ENCODE measurements at places on chromosomes 13 and 19. TPM values are rescaled to one million over a fixed set of nuclear protein-coding genes. Genes with fewer than 3 reads are reported as not detected.
A peak's percentile ranks its signal among the peaks of the same experiment; 100 is the strongest.

GRCh38 chr13:51303882-51304281, 35.6 kb upstream of the SERPINE3 start:
- DNase-seq = no peak
- peaks cover 4% of the 10 kb centered on the region for H3K27me3 ChIP-seq
- no peaks in the 10 kb centered on the region for H3K4me1 ChIP-seq

DNA sequence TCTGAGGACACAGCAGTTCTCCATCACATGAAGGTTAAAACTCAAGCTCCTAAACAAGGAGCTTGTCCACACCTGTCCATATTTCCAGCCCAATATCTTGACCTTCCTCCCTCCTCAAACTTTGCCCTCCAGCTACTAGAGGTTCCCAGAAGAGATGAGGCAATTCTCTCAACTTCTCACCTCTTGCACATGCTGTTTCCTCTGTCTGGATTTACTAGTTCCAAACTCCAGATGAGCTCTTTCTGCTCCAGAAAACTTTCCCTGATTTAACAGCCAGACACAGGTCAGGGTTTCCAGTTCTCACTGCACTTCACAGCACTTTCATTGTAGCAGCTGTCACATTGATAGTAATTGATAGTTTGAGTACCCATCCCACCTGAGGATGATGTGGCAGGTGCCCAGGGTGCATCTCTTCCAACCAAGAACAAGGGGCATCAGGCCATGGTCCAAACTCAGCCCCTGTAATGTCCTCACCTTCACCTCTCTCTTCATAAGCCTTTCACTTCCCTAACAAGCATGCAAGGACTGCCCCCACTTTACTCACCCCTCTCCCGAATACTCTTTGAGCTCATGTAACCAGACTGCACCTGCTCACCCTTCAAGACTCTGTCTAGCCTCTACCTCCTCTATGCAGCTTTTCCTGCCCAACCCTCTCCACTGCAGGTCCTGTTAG, 3.0 kb upstream of the WDFY2 start:
- H3K27me3 ChIP-seq = peaks cover 12% of the 10 kb centered on the region
- DNase-seq = no peak
- H3K4me1 ChIP-seq = peaks cover 15% of the 10 kb centered on the region
- H3K27ac ChIP-seq = no peak overlapping the region
- H3K36me3 ChIP-seq = no peaks in the 10 kb centered on the region

GRCh38 chr13:34849406-34849805, 92.7 kb upstream of the NBEA start:
- H3K4me1 ChIP-seq = peaks cover 5% of the 10 kb centered on the region
- no peaks in the 10 kb centered on the region for H3K27me3 ChIP-seq
- no peak overlapping the region for H3K4me3 ChIP-seq
- no peaks in the 10 kb centered on the region for H3K36me3 ChIP-seq
- H3K27ac ChIP-seq = no peak overlapping the region

- H3K4me1 ChIP-seq = peaks cover 33% of the 10 kb centered on the region
- no peak for DNase-seq
- peak overlapping the region; percentile 92 for H3K4me3 ChIP-seq
- no peak overlapping the region for H3K27ac ChIP-seq
- peaks cover 5% of the 10 kb centered on the region for H3K36me3 ChIP-seq
- H3K27me3 ChIP-seq = peaks cover 1% of the 10 kb centered on the region
These were observed 2.0 kb downstream of the FBL start for GRCh38 chr19:39843919-39844793.

DNA sequence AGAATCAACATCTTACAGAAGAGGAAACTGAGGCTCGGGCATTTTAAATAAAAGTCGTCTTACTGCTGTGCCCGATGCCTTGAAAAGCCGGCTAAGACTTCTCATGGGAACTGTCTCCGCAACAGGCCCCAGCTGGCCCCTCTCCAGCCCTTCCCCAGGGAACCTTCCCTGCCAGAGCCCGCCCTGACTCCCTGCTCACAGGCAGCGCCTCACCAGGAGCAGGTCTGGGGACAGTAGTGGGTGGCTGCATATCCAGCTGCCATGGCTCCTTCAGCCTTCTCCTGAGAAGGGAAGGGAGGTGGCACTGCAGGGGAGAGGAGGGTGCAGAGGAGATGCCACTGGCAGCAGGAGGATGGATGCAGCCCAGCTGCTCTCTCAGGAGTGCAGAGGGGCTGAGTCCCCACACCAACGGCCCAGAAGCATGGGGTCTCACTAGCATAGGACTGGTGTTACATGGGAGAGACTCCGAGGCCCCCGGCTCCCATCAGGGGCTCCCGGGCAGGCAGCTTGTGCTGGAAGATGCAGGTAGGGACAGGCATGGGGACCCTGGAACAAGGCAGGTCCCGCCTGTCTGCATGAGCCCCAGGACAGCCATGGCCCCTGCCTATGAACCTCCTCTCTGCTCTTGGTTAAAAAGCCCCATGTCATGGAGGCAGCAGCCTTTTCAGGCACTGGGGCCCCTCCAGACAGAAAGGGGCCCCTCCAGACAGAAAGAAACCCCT, 216.4 kb upstream of the SGCG start:
- H3K27me3 ChIP-seq = peaks cover 9% of the 10 kb centered on the region
- no peak overlapping the region for H3K4me3 ChIP-seq
- DNase-seq = no peak

- no peaks in the 10 kb centered on the region for H3K36me3 ChIP-seq
- no peak for DNase-seq
- peaks cover 11% of the 10 kb centered on the region for H3K4me1 ChIP-seq
- peaks cover 8% of the 10 kb centered on the region for H3K27me3 ChIP-seq
- no peak overlapping the region for H3K27ac ChIP-seq
These were observed 634.0 kb downstream of the UQCRFS1 start for GRCh38 chr19:28578786-28579505.

DNA sequence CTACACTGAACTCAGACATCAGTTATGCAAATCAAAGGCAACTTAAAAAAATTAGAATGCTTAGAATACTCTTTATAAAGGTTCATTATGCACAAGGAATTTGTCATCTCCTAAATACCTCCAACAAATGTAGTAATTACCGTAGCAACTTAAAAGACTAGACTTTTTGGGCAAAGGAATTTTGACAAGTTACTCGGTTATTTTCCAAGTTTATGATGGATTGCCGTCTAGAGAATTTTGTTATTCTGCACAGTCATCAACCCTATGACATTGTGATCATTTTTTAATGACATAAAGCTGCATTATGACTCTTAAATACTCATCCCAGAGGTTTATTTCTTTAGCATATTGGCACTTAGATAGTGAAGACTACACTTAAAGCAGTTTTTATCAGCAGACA, 71.9 kb downstream of the TRPC4 start:
- no peaks in the 10 kb centered on the region for H3K36me3 ChIP-seq
- peaks cover 8% of the 10 kb centered on the region for H3K4me1 ChIP-seq
- no peak overlapping the region for H3K4me3 ChIP-seq
- H3K27me3 ChIP-seq = no peaks in the 10 kb centered on the region

GRCh38 chr13:103614761-103615160, 548.5 kb upstream of the SLC10A2 start:
- H3K27ac ChIP-seq = no peak overlapping the region
- DNase-seq = no peak
- H3K27me3 ChIP-seq = no peaks in the 10 kb centered on the region
- H3K36me3 ChIP-seq = no peaks in the 10 kb centered on the region

DNA sequence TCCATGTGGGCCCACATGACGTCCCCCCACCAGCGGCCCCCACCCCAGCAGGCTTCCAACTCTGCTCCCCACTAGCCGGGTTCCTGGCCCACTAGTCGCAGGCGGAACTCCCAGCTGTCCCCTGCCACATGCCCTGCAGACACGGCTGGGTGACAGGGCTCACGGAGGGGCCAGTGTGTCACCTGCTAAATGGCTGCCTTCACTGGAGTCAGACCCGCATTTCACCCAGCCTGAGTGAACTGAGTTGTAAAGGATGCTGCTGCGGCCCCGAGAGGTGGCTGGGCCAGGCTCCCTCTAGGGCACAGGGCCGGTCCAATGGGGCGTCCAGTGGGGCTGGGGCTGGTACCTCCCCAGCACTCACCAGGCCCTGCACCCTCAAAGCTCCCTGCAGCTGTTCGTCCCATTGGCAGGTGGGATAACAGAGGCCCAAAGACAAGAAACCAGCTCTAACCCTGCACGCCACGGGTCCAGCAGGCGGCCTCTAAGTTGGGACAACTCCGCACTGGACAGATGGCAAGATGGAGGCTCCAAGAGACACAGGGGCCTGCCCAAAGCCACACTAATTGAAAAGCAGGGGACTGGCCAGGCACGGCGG, 3.2 kb downstream of the LMNB2 start:
- peak overlapping the region; percentile 44 for H3K4me3 ChIP-seq
- no peaks in the 10 kb centered on the region for H3K27me3 ChIP-seq
- DNase-seq = no peak
- H3K36me3 ChIP-seq = no peaks in the 10 kb centered on the region

DNA sequence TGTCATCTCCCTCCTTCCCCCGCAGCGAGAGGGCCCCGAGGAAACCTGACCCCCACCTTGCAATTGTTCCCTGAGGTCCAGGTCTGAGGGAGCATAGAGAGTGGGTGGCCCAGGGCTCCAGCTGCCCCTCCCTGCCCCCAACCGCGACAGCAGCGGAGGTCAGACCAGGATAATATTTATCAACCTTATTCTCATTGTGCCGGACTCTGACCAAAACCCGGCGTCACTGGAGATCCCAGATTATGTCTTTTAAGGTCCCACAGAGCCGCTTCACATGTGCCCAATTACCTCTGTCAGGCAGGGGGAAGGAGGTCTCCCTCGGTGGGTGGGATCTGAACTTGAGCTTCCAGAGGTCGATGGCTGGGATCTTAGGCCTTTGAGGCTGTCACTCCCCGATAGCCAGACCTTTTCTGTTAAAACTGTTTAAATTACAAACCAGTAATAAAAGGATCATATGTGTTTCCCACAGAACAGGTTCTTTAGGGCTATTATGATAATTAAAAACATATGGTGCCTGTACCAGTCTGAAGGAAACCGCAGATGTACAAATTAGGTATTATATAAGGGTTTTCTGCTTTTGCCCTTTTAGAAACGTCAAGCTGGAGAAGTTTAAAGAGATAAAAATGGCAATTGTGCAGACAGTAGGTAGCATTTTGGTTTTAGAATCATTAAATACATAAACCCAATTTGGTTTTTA, 195.5 kb downstream of the ZNF536 start:
- DNase-seq = no peak
- H3K4me1 ChIP-seq = no peaks in the 10 kb centered on the region
- no peak overlapping the region for H3K27ac ChIP-seq
- no peaks in the 10 kb centered on the region for H3K36me3 ChIP-seq

GRCh38 chr19:12015015-12015752, 20.3 kb downstream of the ZNF433 start:
- DNase-seq = no peak
- H3K4me3 ChIP-seq = no peak overlapping the region
- no peaks in the 10 kb centered on the region for H3K27me3 ChIP-seq
- H3K27ac ChIP-seq = peak overlapping the region; percentile 71
- no peaks in the 10 kb centered on the region for H3K4me1 ChIP-seq

DNA sequence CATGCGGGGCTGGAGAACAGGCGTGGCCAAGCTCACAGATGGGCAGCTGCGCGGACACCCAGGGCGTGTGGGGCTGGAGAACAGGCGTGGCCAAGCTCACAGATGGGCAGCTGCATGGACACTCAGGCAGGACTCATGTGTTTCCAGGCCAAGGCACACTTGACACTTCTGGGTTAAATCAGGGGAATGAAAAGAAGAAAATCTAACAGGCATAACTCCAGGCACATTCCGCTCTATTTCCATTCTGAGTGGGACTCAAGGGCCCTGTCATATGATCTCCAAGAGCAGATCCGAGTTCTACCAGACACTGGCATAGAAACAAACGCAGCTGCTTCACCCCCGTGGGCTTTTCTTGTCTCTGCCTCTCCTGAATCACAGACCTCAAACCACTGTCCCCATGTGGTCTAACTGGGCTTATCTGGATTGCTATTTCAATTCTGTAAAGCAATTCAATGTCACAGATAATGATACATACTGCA, 17.4 kb upstream of the C13orf46 start:
- H3K4me3 ChIP-seq = no peak overlapping the region
- H3K4me1 ChIP-seq = no peaks in the 10 kb centered on the region
- H3K27me3 ChIP-seq = no peaks in the 10 kb centered on the region

GRCh38 chr13:98110749-98111148, 32.1 kb upstream of the FARP1 start:
- H3K4me3 ChIP-seq = no peak overlapping the region
- H3K36me3 ChIP-seq = no peaks in the 10 kb centered on the region
- no peaks in the 10 kb centered on the region for H3K27me3 ChIP-seq
- H3K4me1 ChIP-seq = peaks cover 3% of the 10 kb centered on the region

GRCh38 chr13:21544515-21544914, 59.5 kb downstream of the MICU2 start:
- no peaks in the 10 kb centered on the region for H3K27me3 ChIP-seq
- DNase-seq = no peak
- peaks cover 16% of the 10 kb centered on the region for H3K36me3 ChIP-seq
- no peak overlapping the region for H3K27ac ChIP-seq

NCAN gene
- total RNA-seq = 0.36 TPM

TGFBR3L gene
- total RNA-seq = 1.1 TPM

GPR183 gene
- total RNA-seq = not detected
